Stomach (tissue), 19 donors: ENCODE measurements at places on chromosomes 16 and 17. TPM values are rescaled to one million over a fixed set of nuclear protein-coding genes. Genes with fewer than 3 reads are reported as not detected.

GRCh38 chr16:14366447-14366846 is 263.6 kb downstream of the PARN start:
- DNase-seq, result no peak

PNPO gene
- polyA plus RNA-seq, result 7.6 TPM

MBTPS1 gene
- polyA plus RNA-seq, result 33.4 TPM

- no peak for DNase-seq
These were observed 80.0 kb downstream of the TIMM22 start for GRCh38 chr17:1076982-1077302.

DNA sequence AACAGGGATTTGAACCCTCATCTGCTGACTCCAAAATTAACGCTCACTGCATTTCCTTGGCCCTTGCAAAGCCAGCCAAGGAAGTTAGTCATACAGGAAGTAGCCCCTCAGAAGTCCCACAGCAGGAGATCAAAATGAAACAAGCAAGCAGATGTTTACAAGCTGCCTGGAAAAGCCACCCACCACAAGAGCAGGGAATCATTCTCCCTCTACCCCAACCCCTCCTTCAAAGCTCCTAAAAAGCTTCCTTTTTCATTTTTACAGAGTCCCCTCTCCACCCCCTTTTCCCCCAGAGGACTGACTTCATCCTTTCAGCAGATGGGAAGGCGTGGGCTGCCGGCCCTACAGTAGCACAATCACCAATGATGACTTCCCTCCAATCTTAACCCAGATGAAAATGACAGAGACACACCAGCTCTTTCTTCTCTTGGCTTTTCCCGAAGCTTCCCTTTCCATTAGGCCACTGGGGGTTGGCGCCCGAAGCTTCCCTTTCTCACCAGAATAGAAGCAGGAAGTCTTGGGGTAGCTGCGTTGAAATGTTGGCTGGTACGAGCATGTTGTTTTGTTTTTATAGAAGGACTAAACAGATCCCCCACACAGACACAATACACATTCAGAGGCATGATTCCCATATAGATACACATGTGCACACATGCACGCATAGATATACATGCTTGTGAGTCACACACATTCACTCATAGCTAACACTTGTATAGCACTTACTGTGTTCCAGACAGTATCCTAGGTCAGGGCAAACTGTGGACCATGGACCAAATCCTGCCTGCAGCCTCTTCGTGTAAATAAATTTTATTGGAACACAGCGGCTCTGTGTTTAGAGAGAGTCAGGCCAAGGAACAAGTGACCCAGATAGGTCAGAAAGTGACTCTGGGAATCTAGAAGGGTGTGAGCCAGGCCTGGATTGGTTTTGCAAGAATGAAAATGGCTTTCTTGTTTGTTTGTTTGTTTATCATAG is 17.4 kb downstream of the ITPRIPL2 start:
- DNase-seq, result peak; percentile 82

DNA sequence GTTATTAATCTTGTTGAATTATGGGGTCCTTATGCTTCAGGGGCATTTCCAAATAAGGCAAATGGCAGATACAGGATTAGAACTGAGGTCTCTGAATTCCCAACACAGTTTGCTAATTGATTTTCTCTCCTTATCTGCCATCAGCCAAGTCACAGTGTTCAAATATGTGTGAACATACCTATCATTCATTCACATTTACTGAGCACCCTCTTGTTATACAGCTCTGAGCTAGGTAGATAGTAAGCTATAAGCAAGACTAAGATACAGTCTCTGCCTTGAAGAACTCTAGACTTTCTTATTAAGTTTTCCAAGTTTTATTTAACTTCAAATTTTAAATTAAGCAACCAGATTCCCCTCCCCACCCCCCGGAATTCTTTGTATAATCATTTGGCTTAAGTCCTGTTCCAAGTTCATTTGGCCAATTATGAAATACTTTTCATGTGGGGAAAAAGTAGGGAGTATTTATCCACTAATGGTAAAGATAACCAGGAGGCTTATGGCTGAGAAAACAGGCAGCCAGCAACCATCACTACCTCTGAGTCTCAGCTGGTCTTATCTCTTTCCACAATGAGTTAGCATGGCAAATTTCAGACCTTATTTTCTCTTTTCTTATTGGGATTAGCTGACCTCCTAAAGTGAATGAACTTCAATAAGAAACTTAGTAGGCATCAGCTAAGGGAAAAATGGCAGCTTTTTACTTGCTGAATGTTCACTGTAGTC is 31.4 kb upstream of the CORO6 start:
- DNase-seq, result no peak

ADCY7 gene
- polyA plus RNA-seq, result 0.76 TPM

RBBP6 gene
- 33.8 TPM for polyA plus RNA-seq

SLC38A8 gene
- not detected for polyA plus RNA-seq

DNA sequence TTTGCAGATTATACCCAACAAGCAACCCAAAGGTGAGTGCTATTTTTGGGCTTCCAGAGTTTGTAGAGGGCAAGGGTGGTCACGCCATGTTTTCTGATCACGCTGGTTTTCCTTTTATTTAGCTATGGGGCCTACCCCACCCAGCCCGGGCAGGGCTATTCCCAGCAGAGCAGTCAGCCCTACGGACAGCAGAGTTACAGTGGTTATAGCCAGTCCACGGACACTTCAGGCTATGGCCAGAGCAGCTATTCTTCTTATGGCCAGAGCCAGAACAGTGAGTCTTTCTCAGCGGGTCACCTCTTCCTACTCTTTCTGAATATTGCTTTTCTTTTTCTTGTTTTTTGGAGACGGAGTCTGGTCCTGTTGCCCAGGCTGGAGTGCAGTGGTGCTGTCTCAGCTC is 2.5 kb downstream of the FUS start:
- no peak for DNase-seq
